ENCODE measurements at places on chromosomes 5 and 9.
A peak's percentile ranks its signal among the peaks of the same experiment; 100 is the strongest.

DNA sequence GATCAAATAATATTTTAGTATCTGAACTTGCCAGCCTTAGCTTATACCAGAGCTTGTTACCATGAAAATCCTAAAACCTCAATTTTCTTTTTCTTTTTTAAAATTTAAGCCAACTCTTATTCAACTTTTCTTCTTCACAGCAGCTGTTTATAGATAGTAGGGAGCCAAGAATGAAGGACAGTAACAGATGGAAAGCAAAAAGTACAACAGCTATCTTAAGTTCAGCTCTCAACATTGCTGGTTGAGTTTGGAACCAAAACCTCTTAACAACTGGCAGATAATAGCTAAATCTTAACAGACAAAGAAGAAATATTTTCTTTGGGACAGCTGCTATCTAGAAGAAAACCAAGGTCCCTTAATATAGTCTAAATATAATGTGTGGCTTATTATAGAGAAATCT lies 74.7 kb downstream of the PJA2 start:
- no peak for DNase-seq

DNA sequence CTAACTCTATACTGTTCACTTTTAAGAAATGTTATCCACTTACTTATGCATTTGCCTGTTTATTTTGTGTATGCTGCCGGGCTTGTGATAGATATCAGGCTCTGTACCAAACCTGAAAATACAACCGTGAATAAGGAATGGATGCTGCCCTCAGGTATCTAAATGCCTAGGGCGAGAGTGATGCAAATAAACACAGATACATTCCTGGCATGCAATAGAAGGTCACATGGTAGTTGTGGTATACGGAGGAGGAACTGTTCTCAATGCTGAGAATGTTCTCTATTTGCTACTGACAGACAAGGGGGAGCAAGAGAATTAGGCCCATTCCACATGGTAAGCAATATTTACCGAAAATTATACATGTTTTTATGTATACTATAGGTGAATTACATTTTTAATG lies 227.8 kb downstream of the ICE1 start:
- no peak for DNase-seq

DNA sequence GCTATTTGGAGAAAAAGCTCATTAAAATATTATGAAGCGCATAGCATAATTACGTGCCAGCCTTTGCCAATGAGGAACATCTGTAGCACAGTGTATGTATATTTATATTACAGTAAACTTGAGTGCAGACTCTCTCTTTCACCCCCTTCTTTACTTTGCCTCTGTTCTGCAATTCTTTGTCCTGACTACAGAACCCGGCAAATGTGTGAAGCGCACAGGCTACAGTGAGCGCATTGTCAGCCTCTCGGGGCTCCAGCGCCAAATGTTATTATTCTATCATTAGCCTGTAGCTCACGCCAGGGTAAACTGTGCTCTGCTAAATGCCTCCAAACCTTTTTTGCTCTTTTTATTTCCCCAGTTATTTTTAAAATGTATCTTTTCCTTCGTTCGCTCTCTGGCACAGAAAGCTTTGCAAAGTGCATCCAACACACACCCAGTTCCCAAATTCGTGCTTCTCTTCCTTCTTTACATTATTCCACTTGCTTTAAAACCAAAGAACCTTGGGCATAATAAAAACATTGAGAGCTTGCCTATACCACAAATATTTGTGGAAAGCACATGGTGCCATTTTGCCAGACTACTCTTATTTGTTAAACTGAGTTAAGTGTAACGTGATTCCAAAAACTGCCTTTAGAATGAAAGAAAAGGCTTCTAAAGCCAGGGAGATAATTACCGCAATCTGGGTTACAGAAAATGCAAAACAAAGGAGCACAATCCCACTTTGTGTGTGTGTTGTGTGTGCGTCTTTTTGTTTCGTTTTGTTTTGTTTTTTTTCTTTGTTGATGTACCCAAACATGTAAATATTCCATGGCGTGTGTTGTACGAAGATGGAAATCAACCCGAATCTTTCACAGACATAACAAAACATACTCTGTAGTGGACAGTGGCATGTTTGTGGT lies 164.1 kb upstream of the MPDZ start:
- DNase-seq: no peak

GRCh38 chr9:18261181-18261580 lies 212.8 kb upstream of the ADAMTSL1 start:
- no peak for DNase-seq

DNA sequence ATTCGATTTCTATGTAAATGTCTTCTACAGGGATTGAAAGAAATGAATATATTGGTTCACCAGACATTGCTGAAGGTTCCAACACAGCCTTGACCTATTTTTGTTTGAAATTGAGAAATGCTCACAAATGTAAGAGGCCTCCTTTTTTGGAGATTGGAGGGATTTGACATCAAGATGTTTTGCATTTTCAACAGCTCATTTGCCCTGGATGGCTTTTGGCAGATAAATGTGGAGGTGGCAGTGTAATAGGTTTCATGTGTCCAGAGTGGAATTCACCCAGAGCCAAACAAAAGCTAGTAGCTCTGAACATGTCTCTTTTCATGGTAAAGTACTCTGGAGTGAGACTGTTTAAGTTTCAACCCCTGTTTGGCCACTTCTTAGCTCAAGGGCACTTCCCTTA lies 77.3 kb downstream of the PALM2AKAP2 start:
- DNase-seq: no peak

GRCh38 chr5:92222449-92222848 lies 839.3 kb upstream of the ARRDC3 start:
- no peak for DNase-seq

- no peak for DNase-seq
These were observed 11.9 kb downstream of the GBGT1 start for GRCh38 chr9:133151601-133152525.

- no peak for DNase-seq
These were observed 10.4 kb upstream of the TRIM14 start for GRCh38 chr9:98129451-98129881.

DNA sequence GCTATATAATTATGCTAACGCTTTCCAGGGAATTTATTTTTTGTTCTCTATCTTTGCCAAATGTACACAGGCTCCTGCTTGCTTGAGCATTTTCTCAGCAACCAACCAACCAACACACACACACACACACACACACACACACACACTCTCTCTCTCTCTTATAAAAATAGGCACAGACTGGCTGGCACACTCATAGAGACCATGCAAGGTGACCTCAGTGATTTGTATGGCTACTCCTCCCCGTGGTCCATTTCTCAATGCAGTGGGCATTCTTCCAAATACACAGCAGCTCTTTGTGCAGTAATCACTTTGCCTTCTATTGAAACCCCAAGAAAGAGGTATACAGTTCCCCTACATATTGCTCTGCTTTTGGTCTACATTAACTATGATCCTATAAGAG lies 416.0 kb downstream of the MAN2A1 start:
- no peak for DNase-seq

- no peak for DNase-seq
These were observed 292.5 kb downstream of the PARP8 start for GRCh38 chr5:50958852-50959457.

GRCh38 chr5:91898898-91899297 lies 515.8 kb upstream of the ARRDC3 start:
- DNase-seq: no peak

DNA sequence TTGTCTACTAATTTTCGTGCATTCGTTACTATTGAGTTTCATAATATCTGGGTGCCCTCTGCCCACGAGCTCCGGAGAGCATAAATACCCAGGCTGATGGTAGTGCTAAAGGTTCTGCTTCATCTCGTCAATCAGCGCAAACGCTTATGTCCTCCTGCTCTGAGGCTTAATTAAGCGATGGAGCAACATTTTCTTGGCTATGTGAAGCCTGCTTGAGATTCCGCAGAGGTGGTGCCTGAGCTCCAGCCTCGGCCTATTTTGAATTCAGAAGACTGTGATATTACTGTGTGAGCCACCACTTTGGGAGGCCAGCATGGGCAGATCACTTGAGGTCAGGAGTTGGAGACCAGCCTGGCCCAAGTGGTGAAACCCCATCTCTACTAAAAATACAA lies 44.8 kb downstream of the ANXA2R start:
- DNase-seq: no peak

DNA sequence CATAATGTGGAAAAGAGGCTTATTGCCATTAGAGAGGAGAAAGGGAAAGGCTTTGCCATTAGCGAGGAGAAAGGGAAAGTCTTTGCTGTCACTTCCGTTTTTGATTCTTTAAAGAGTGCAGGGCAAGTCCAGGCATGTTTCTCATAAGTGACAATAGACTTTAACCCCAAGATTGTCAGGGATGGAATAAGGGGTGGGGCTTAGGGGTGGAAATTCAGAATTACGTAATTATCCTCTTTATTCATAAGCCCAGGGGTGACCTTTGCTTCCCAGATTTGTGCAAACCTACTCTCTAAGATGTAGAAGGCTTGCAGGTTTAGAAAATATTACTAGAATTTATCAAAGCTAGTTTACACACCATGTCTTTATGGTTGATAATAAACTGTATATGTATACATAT lies 2.3 kb upstream of the PLK2 start:
- no peak for DNase-seq

- no peak for DNase-seq
These were observed 196.4 kb downstream of the SEMA6A start for GRCh38 chr5:116378007-116378776.

DNA sequence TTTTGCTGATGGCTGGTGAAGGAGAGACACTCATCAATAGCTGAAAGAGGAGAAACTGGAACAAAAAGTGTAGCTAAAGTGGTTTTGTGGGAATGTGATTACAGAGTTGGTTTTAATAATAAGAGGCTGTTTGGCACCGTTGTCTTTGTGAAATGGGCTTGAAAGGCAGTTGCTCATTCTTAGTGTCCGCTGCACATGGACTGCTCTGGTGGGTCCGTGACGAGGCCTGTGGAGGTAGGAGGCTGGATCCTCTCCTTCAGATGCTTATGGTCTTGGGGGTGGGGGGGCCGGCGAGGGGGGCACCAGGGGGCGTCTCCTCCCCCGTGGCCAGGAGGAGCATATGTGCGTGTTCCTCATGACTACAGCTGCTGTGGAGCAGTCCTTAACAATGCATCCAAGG lies 29.8 kb downstream of the FUBP3 start:
- no peak for DNase-seq

DNA sequence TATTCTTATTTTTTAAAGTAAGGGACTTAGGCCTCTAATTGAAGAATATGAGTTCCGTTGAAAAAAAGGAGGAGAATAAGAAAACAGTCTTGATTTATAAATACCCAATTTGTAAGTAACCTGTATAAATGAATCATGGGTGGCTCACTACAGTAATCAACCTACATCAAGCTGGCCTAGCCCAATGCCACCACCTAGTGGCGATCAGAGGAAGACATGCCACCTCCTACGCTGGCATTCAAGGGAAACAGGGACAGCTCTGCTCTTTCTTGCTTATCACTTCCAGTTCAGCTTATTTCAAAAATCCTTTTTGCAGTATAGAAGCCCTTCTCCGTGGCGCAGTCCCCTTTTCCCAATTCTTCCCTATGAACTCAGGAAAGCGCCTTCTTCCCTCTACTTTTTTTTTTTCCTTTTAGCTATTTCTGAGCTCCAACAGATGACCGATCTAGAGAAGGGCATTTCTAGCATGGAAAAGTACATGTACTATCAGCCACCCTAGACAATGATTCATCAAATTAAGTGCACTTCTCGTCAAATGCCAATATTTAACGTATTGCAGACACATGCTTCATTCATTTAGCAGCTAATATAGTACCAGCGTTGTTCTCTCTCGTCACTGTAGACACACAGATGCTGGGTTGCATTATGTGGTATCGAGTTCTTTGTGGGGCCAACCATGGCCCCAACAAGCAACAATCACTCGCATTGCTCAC lies 28.3 kb downstream of the PTPN3 start:
- DNase-seq: peak; percentile 70

GRCh38 chr9:71048280-71048679 lies 73.1 kb downstream of the TRPM3 start:
- DNase-seq: no peak

DNA sequence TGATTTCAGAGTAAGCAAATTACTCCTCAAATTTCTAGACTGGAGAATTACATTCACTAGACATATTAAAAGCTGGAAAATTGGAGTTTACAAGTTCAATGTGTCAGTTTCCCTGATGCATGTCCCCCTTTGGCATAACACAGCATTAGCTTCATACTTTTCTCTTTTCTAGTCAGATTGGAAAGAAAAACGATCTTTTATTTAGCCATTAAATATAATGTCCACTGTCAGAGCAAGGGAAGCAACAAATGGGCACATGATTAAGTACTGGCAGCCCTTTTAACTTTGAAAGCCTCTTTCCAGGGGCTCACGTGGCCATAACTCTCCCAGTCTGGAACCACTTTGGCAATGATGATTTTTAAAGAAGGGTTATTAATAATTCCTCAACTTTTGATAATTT lies 203.3 kb downstream of the KCNN2 start:
- DNase-seq: no peak

- DNase-seq: no peak
These were observed 57.0 kb downstream of the FBN2 start for GRCh38 chr5:128480906-128481633.

GRCh38 chr9:6184749-6185645 lies 30.6 kb upstream of the IL33 start:
- no peak for DNase-seq

DNA sequence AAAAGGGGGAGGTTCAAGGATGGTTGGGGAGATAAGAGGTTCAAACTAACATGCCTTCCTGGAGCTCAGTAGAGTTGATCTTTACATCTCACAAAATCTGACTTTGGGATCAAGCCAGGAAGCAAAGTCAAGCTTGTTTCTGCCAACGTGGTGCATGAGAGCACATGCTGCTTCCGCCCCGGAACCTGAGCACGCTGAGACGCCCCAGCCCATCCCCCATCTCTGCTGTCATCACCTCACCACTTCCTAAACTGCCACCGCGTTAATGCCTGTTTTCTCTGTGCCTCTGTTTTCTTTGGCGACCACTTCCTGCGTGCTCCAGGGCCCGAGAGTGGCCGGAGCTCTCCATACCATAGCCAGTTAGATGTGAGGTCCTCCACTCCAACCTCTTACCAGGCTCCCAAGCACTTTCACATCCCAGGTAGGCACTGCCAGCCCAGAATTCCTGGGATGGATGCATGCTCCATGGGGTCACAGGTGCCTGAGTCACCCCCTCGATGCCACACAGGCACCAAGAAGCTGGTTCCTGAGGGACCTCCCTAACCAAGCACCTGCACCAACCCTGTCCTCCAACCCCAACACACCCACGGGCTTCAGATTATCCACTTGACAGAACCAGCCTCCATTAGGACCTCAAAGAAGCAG lies 31.2 kb upstream of the AFAP1L1 start:
- DNase-seq: peak; percentile 79

- no peak for DNase-seq
These were observed 1.2 kb downstream of the GLRX start for GRCh38 chr5:95821110-95822021.
